ENCODE measurements at places on chromosomes 5 and 9.

GRCh38 chr9:4668604-4669003 is 2.3 kb upstream of the SPATA6L start:
- DNase-seq: no peak

GRCh38 chr9:21746550-21746949 is 55.9 kb upstream of the MTAP start:
- no peak for DNase-seq

GRCh38 chr9:136399176-136400037 is 563 bp downstream of the SNAPC4 start:
- DNase-seq: peak; percentile 54

DNA sequence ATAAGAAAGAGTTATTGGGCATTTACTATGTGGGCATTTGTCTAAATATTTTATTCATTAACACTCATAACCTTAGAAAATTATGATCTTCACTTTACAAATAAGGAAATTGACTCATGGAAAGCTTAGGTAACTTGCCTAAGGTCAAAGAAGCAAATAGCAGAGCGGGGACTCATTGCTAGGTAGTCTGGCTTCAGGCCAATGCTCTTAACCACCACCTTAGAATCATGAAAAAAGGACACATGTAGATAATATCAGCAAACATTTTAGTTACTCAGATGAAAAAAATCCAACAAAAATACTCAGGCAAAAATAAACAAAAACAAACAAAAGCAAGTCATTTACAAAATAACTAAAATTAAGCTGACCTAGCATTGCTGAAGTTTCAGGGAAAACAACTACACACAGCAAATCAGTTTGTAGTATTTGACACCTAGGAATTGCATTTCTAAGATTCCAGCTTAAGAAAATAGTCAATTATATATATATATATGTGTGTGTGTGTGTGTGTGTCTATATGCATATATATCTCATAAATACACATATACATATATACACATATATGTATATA is 166.0 kb downstream of the HMHB1 start:
- DNase-seq: no peak

DNA sequence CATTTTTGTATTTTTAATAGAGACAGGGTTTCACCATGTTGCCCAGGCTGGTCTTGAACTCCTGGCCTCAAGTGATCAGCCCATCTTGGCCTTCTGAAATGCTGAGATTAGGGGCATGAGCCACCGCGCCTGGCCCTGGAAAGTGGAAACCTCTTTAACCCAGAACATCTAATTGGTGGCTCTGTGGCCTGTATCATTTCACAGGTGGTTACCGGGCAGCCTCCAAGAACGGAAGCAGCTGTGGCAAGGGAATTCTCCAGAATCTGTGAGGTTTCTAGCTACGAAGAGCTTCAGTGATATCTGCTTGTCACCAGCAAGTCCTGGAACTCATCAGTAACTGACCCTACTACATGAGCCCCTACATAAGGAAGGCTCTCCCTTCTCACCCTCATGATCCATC is 194.9 kb downstream of the DCP2 start:
- DNase-seq: no peak

- no peak for DNase-seq
Observed at GRCh38 chr9:89657295-89657694, 52.5 kb downstream of the GADD45G start.

DNA sequence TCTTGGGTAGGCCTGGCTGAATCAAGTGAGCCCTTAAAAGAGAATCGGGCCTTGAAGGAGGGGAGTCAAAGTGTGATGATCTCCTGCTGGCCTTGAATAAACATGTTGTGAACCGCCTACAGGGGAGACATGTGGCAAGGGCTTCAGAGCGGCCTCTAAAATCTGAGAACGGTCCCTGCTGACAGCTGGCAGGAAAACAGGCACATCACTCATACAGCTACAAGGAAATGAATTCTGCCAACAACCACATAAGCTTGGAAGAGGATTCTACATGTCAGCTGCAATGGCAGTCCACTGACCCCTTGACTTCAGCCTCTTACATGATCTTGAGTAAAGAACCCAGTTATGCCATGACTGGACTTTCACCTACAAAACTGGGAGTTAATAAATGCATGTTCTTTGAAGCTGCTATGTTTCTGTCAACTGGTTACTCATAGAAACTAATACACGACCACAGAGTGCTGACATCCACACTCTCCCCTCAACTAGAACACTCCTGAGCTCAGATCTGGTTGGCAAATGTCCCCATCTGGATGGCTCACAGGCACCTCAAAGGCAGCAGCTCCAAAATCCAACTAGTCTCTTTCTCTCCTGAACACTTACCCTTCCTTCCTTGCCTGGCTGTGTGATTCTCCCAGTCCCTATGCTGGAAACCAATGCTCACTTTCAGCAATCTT is 333.1 kb downstream of the ASTN2 start:
- no peak for DNase-seq

DNA sequence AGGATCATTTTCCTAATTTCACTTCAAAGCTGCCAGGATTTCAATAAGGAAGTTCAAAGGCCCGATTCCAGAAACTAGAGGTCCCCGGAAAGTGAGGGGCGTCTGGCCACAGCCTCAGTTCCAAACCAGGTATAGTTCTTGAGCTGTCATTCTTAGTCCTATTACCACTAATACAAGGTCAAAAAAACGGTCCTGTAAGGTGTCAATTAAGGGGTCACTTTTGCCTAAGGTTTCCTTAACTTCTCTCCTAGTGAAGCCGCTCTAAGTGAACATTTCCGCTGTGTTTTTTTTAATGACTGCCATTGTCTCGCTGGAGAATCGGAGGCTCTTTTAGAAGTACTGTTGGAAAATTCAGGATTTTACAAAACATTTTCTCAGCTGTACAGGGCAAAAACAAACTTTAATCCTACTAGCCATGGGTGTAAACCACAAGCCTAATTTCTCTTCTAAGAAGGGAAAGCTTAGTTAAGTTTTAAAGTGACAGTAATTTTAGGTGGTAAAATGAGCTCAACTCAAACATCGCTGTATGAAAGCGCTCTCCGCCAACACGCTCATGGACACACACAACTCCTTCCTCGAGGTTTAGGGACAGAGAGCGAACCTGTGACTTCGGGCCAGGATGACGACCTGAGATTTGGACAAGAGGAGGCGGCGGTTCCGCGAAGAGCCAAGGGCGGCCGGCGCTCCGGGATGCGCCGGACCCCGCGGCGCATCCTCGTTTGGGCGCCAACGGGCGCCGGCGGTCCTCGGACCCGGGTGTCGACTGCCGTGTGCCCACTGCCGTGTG is 76.7 kb upstream of the IFNE start:
- no peak for DNase-seq

GRCh38 chr9:74255489-74255984 is 241.6 kb upstream of the RORB start:
- DNase-seq: no peak

Data from CD4-positive, alpha-beta T cell treated with Interleukin-21 for 1 hour (primary cell).